RPMI7951 (cell line): ENCODE measurements at places on chromosomes 7 and 10. TPM values are rescaled to one million over a fixed set of nuclear protein-coding genes. Genes with fewer than 3 reads are reported as not detected.
A peak's percentile ranks its signal among the peaks of the same experiment; 100 is the strongest.

The HTRA1 gene
- 136 and 182 TPM in 2 replicates for total RNA-seq

The NANOS1 gene
- total RNA-seq, result 1.1 and 1.6 TPM in 2 replicates

The GNGT1 gene
- 0.24 TPM in 1 of 2 replicates, not detected in the other for total RNA-seq

The CFTR gene
- not detected in 2 replicates for total RNA-seq

The LLCFC1 gene
- not detected in 2 replicates for total RNA-seq

The AKR1C4 gene
- not detected in 2 replicates for total RNA-seq

The NPTX2 gene
- total RNA-seq, result 4.8 and 5.5 TPM in 2 replicates

The GPER1 gene
- 0.39 and 0.84 TPM in 2 replicates for total RNA-seq

The PTPN20 gene
- 2.1 and 4.9 TPM in 2 replicates for total RNA-seq

DNA sequence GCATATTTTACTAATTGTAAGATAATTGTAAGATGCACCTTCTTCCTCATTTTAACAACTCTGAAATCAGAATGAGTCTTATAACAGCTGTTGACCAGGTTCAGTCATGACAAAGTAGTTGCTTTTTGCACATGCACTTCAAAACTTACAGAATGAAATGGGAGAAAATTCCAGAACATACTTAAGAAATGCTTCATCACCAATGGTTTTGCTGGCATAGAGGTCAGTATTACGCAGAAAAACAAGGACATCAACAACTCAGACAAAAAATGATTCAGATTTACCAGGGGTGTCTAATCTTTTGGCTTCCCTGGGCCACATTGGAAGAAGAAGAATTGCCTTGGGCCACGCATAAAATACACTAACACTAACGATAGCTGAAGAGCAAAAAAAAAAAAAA is 13.3 kb downstream of the COL28A1 start:
- no peak for DNase-seq

DNA sequence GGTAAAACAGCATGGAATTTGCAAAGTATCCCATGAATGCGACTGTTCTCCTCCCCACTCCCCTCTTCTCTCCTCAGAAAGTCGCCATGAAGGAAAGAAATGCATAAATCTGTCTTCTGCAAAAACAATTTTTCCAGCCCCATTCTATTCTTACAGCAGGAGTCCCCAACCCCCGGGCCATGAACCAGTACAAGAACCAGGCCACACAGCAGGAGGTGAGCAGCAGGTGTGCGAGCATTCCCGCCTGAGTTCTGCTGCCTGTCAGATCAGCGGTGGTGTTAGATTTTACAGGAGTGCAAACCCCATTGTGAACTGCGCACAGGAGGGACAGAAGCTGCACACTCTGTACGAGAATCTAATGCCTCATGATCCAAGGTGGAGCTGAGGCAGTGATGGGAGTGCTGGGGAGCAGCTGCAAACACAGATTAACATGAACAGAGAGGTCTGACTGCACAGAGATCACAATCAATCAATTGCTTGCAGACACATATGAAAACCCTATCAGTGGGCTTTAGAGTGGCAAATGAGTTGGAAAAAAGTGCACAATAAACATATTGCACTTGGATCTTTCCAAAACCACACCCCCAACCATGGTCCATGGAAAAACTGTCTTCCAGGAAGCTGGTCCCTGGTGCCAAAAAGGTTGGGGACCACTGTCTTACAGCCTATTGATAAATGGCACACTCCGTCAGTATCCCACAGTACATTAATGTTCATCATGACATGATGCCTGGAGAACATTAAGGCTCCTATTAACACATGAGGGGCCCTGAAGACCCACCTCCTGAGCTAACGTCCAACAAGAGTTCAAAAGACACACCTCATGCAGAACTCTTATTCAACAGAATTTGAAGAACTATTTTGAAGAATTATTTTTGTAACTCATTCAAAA is 205.0 kb downstream of the PTPRN2 start:
- DNase-seq, result no peak

DNA sequence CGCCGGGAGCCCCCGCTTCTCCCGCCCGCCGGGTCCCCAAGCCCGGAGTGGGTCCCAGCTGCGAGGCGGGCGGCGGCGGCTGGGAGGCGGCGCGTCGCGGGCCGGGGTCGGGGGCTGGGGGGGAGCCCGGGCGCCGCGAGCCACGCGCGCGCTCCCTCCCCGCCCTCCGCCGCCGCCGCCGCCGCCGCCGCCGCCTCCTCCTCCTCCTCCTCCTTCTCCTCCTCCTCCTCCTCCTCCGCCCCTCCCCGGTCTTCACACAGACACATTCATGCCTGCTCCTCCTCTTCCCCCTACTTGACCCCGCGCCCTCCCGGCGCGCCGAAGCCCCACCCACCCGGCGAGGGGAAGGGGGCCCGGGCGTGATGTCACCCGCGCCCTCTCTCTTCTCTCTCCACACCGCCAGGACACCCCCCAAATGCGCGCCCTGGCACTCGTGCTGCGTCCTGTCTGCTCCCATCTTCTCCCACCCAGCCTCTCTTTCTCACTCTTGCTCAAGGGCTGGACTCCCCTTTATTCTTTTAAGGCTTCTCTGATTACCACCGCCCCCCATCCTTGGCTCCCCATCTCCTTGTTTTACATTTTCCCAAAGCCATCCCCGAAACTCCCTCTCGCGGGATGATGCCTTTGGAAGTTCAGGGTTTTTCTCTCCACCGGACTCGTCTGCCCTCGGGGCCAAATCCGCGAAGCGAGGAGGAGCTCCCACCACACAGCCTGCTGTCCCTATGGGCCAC is 967 bp upstream of the GLI3 start:
- DNase-seq, result peak; percentile 81

- no peak for DNase-seq
Observed at GRCh38 chr10:73225518-73225917, 21.5 kb downstream of the DNAJC9 start.

- no peak for DNase-seq
Observed at GRCh38 chr7:87129848-87130247, 22.4 kb upstream of the DMTF1 start.

GRCh38 chr10:113239566-113240350 is 289.7 kb downstream of the TCF7L2 start:
- DNase-seq, result no peak

- no peak for DNase-seq
Observed at GRCh38 chr10:115164220-115164619, 71.1 kb downstream of the ATRNL1 start.

DNA sequence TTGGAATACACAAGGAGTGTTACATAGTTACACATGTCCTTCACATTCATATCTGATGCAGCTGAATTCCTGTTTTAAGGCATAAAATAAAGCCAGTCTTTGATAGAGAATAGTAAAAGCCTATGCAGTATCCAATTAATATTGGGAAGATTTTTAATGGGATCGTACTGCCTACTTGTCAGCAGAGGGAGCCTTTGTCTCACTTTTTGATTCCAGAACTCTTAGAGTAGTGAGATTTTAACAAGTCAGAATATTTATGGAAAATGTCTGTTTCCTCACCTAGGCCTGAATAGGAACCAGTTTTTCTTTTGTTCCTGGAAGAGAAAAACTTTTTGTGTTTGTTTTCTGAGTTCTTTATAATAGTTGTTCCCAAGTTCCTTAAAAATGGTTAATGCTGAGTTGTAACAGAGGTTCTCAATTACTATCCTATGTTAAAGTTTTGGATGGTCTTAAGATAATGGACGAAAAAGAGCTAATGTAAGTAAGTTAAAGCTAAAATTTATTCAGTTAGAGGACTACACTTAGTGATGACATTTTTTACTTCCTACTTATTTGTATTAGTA is 114.0 kb downstream of the BBS9 start:
- DNase-seq, result peak; percentile 59

DNA sequence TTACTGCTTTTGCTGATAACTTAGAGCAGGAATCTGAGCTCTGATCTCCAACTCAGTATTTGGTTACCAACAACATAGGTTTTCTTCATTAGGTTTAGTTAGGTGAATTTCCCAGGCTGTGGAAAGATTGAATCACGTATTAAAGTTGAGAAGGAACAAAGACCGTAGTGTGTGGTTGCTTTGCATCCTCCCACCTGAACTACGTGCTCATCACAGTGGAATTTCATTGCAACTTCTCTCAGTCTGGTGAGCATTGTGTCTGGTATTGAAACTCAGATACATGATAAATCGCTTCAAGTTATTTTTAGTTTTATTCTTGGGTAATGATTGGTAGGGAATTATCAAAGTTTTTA is 139.4 kb upstream of the AKR1E2 start:
- peak; percentile 87 for DNase-seq

DNA sequence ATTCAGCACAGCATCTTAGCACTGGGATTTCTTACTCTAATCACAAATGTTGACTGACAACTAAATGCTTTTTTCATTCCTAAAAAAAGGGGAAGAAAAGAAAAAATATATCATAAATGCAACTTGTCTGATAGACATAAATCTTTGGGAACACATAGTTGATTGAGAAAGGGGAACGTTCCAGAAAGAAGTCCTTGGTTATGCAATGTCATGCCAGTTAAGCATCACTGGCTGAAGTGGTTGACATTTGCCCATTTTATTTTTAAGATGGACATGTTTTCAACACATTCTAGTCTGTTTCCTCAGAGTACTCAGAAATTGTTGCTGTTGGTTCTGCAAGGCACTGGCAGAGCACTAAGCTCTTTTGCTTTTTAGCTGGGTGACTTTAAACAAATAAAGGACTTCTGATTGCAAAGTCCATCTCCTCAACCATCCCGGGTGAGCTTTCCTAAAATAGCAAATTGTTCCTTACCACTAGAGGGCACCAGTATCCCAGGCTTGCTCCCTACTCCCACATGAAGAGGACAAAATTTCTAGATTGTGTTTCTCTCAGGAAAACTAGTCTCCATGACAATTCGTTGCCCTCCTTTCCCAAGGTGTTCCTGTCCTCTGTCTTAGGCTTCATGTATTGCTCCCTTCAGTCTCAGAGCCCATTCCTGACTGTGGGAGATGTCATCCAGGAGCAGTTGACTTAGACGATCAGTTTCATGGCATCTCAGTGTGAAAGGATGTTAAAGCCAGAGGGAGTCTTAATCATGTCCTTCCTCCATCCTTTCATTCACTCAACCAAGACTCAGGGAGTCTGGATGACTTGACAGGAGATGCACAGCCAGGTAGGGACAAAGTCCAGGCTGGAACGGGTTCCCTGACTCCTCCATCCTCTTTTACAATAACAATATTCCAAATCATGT is 23.9 kb downstream of the OPALIN start:
- DNase-seq, result peak; percentile 23

DNA sequence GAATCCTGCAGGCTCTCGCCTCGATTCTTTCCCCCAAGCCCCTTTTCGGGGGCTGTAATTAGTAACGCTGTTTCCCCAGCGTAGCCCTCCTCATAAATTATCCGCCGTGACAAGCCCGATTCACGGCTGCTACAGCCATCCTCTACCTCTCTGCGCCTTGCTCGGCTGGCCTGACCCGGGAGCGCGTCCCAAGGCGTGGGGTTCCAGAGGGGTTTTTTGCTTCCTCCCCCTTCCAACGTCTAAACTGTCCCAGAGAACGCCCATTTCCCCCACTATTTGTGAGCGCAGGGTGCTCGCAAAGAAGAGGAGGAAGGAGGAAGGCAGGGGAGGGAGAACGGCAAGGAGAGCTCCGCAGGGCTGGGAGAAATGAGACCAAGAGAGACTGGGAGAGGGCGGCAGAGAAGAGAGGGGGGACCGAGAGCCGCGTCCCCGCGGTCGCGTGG is 880 bp downstream of the HOXA5 start:
- no peak for DNase-seq

DNA sequence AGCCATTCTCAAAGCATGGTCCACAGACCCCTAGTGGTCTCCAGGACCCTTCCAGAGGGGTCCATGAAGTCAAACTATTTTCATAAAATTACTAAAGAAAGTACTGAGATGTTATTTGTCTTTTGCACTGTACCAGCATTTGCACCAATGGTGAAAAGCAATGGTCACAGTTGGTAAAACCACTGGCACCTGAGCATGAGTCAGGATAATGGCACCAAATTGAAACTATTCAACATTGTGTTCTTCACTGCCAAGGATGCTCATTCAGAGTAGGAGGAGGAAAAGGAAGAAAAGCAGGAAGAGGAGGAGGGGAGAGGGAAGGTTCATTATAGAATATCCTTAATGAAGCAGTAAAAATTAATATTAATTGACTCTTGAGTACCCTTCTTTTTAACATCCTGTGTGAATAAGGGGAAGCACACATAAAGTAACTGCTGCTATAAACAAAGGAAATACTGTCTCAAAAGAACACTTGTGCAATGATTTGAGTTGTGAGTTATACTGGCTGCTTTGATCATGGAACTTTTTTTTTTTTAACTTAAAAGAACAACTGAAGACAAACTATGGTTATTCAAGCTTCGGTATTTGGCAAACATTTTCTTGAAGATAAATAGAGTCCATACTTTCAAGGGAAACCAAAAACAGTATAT is 60.2 kb downstream of the MPP7 start:
- no peak for DNase-seq

- DNase-seq, result peak; percentile 68
Observed at GRCh38 chr10:21340331-21340730, 185.2 kb downstream of the SKIDA1 start.

DNA sequence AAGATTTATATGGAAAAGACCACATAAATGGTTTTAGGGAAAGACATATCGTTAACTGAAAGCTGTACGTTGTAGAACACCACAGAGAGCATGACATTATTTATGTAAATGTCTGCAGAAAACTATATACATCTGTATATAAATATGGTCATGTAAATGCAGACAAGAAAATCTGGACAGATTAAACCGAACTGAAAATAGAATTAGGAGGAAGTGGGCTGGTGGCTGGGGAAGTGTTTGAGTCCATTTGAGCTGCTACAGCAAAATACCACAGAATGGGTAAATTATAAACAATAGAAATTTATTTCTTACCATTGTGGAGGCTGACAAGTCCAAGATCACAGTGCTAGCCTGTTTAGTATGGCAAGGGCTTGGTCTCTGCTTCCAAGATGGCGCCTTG is 56.3 kb upstream of the USP6NL start:
- no peak for DNase-seq

- no peak for DNase-seq
Observed at GRCh38 chr10:30357075-30357801, 8.2 kb upstream of the MTPAP start.

DNA sequence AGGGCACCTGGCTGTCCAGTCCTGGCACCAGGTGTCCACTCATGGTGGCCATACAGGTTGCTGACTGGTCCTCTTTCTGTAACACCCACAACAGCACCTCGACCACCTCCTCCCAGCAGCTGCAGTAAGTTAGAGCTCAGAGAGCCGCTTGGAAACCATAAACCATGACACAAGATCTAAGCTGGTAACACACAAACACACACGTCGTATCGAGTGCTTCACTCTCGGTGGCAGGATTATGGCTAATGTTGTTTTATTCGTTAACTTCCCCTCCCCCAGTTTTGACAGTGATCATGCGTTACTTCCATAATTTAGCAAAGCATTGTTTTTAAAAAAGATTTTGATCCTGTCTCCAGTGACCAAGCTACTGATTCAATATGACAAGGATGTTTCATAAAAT is 59.7 kb downstream of the CAMK2B start:
- no peak for DNase-seq

DNA sequence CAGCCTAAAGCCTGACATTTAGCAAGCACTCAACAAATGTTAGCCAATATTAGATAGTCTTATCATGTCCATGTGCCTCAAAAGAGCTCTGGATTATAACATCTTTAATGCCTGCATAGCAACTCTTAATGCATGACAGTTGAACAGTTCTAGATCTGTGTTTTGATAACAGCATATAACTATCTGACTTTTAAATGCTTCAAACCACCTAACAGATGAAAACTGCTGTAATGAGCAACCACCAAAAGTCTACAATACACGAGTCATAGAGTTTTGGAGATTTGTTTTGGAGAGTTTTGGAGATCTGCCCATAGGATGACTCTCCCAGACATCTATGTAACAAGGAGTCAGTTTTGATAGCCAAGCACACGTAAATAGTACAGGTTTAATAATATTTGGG is 227.3 kb downstream of the TWIST1 start:
- peak; percentile 73 for DNase-seq
